ENCODE measurements at places on chromosomes 11 and 22. TPM values are rescaled to one million over a fixed set of nuclear protein-coding genes. Genes with fewer than 3 reads are reported as not detected.

The MUC5AC gene
- not detected for total RNA-seq

The KBTBD3 gene
- total RNA-seq, result 8.7 TPM

The IFITM10 gene
- total RNA-seq, result 0.96 TPM

DNA sequence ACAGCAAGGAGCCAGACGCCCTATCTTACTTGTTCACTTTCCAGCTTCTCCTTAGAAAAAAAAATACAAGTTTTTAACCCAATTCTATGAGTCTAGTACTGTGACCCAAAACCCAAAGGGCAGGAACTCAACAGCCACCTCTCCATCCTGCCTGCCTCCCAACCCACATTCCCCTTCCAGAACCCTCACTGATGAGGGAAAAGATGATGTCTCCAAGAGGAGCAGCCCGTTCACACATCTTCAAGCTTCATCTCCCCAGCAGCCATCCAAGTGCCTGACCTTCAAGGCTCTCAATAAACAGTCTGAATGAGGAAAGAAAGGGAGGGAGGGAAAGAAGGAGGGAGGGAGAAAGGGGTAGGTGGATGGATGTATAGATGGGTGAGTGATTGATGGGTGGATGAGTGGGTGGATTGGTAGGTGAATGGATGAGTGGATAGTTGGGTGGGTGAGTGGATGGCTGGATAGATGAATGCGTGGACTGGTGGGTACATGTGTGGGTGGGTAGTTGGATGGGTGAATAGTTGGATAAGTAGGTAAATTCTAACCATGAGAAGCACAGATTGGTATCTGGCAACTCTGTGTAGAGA lies 50.4 kb downstream of the IGLL5 start:
- peaks cover 19% of the 10 kb centered on the region for H3K4me1 ChIP-seq
- no peak overlapping the region for H3K27ac ChIP-seq
- DNase-seq, result no peak
- no peaks in the 10 kb centered on the region for H3K36me3 ChIP-seq
- H3K27me3 ChIP-seq, result peaks cover 10% of the 10 kb centered on the region

DNA sequence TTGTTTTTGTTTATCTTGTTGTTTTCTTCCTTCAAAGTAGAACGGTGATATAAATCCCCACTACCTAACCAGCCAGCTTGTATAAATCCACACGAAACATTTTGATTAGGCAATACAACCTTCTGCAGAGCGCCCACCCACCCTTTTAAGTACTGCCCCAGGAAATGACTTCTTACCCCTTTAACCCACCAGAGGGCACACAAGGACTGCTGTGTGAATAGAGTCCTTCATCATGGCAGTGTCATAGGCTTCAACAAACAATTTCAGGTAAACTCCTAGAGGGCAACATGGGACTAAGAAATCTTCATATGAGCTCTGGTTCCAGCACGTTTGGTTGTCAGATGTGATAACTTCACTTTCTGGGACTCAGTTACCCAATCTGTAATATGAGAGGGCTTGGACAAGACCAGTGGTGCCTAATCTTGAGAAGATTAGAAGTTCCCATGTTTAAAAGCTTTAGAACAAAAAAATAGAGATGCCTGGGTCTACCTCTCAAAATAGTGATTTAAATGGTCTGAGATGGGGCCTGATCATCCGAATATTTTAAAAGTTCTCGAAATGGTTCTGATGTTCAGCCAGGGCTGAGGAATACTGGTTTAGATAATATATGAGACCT lies 56.1 kb downstream of the PIWIL4 start:
- H3K27ac ChIP-seq, result no peak overlapping the region
- peaks cover 5% of the 10 kb centered on the region for H3K36me3 ChIP-seq
- H3K4me3 ChIP-seq, result no peak overlapping the region
- H3K4me1 ChIP-seq, result no peaks in the 10 kb centered on the region

GRCh38 chr11:78659326-78660270 lies 84.9 kb upstream of the NARS2 start:
- peak; percentile 15 for DNase-seq
- no peak overlapping the region for H3K27ac ChIP-seq
- no peaks in the 10 kb centered on the region for H3K4me1 ChIP-seq
- no peaks in the 10 kb centered on the region for H3K36me3 ChIP-seq
- peaks cover 3% of the 10 kb centered on the region for H3K27me3 ChIP-seq
- H3K4me3 ChIP-seq, result no peak overlapping the region

GRCh38 chr11:80082406-80082805 lies 641.6 kb upstream of the TENM4 start:
- no peaks in the 10 kb centered on the region for H3K27me3 ChIP-seq
- no peak overlapping the region for H3K27ac ChIP-seq
- H3K36me3 ChIP-seq, result no peaks in the 10 kb centered on the region
- H3K4me3 ChIP-seq, result no peak overlapping the region

GRCh38 chr11:64216879-64217278 lies 9.1 kb downstream of the TRPT1 start:
- no peak for DNase-seq
- peaks cover 38% of the 10 kb centered on the region for H3K36me3 ChIP-seq
- peaks cover 9% of the 10 kb centered on the region for H3K4me1 ChIP-seq

Data from activated CD8-positive, alpha-beta memory T cell treated with anti-CD3 and anti-CD28 coated beads, Interleukin-2, amount 10 ng/mL, durations not matched to agents 7 days and 5 days (primary cell).